IMR-90 (cell line): ENCODE measurements at places on chromosomes 5 and 9.

DNA sequence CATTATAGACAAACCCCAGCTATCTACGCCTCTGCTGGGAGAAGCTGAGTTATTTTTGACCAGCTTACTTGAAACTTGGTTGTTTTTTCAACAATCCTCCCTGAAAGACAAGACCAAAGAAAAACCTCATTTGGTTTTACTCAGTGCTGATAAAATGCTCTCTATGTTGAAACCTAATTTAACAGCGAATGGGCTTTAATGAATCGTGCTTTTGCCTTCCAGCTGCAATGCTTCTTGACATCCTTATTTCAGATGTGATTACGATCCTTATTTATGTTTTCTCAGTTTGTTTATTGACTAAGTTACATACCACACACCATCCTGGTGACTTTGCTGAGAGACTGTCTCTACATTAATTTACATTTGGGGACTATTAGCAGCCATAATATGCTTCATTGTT is 179.2 kb downstream of the FBXL7 start:
- DNase-seq = no peak

GRCh38 chr9:88092797-88093331 is 45.4 kb downstream of the SPATA31C2 start:
- peak; percentile 68 for DNase-seq

GRCh38 chr5:79149433-79149832 is 37.8 kb downstream of the BHMT start:
- DNase-seq = peak; percentile 39

DNA sequence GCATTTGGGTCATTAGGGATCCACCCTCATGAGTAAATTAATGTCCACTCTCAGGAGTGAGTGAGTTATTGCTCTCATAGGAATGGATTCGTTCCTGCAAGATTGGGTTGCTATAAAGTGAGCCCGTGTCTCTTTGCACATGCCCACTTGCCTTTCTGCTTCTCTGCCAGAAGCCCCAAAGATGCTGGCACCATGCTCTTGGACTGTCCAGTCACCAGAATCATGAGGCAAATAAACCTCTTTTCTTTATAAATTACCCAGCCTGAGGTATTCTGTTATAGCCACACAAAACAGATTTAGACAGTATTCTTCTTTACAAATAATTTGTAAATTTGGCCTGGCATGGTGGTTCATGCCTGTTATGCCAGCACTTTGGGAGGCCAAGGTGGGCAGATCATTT is 24.6 kb downstream of the CDC26 start:
- DNase-seq = no peak

DNA sequence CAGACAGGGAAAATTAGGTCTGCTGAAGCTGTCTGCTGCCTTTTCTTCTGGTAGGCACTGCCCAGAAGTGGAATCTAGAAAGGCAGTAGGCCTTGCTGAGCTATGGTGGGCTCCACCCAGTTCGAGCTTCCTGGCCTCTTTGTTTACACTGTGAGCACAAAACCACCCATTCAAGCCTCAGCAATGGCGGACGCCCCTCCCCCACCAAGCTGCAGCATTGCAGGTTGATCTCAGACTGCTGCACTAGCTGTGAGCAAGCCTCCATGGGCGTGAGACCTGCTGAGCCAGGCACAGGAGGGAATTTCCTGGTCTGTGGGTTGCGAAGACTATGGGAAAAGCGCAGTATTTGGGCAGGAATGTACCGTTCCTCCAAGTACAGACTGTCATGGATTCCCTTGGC is 18.5 kb downstream of the AGTPBP1 start:
- no peak for DNase-seq

DNA sequence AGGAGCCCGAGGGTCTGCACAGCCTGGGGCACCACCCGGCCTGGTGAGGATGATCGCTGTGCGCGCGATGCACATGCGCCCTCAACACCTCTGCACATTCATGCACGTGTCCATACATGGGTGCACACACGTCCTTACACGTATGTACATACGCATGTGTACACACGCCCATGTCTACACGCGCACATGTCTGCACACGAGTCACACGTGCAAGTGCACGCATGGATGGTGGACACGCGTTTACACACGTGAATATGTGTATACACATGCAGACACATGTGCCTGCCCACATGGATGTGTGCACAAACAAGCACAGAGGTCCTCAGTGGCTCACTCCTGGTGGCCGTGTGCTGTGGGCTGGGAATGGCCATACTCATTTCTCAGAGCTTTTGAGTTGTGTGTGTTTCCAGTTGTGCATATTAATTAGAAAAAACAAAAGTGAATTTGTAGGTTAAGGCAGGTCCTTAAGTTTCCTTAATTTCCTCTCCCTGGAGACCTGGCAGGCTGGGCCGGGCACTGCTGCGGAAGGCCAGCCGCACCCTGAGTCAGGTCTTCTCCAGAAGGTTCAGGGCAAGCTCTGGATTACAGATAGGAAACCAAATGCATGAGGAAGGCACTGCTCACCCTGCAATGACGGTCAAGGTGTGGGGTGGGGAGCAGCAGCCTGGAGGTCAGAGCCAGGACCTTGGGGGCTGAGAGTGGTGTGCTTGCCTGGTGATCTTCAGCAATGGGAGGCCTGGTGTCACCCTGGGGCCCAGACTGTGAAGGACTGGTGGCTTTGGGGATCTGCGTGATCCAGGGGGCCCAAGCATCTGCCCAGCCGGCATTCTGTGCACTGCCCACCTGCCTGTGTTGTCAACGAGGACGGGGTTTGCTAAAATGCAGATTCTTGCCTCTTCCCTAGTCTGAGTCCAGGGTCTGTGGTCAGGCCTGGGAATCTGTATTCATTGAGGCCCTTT is 1.3 kb upstream of the RNU6ATAC start:
- peak; percentile 19 for DNase-seq
